GM12865 (cell line): ENCODE measurements at places on chromosomes 4 and X.

DNA sequence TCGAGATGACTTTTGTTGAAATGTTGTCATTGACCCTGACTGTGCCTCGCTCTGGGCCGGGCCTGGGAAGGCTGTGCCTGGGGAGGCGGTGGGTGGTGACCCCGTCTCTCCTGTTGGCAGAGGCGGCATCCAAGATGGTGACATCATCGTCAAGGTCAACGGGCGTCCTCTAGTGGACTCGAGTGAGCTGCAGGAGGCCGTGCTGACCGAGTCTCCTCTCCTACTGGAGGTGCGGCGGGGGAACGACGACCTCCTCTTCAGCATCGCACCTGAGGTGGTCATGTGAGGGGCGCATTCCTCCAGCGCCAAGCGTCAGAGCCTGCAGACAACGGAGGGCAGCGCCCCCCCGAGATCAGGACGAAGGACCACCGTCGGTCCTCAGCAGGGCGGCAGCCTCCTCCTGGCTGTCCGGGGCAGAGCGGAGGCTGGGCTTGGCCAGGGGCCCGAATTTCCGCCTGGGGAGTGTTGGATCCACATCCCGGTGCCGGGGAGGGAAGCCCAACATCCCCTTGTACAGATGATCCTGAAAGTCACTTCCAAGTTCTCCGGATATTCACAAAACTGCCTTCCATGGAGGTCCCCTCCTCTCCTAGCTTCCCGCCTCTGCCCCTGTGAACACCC is 36.4 kb downstream of the HTRA3 start:
- DNase-seq, result no peak

DNA sequence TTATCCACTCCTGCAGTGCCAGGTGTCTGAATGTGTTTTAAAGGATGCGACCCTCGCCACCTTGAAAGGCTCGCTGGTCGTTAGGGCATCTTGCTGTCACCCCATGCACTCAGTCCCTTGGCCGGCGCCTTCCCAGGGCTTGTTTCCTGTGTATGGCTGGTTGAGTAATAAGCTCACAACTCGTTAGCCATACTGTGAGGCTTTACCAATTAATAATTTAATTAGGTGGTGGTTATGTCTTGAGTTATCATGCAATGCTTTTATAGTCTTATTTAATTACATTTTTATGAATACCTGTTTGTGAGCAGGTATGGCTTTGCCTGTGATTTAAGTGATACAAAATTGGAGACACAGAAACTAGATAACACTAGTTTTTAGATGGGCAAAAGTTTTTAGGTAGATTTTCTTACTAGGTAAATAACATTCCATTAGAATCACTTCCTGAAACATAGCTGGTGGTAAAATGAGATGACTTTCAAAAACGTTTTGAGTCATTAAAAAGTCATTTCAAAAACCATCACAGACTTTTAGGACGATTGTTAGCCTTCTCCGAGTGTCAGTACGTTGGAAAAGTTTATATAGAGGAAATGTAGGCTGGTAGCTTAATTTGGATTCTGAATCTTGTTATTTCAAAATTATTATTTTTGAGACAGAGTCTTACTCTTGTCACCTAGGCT is 18.2 kb downstream of the PTTG2 start:
- peak; percentile 59 for DNase-seq

GRCh38 chr4:113785781-113786180 is 24.2 kb upstream of the CAMK2D start:
- no peak for DNase-seq

DNA sequence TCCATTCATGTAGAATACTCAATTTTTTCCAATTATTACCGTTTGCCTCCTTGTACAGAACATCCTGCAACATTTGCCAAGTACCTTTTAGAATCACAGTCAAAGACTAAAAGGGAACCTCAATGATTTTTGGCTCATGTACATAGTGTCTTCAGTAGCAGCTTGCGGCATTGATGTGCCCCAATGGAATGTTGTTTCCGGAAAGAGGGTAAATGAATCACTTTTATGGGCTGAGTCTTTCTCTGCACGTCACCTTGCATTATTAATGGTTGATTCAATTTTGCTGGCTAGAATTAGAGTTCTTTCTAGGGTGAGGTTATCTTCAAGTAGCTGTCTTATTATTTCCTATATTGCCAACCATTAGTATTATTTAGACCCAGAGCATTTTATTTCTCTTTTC is 116.9 kb upstream of the GABRA2 start:
- DNase-seq, result no peak

- no peak for DNase-seq
Observed at GRCh38 chr4:168451744-168452390, 28.4 kb downstream of the DDX60L start.

DNA sequence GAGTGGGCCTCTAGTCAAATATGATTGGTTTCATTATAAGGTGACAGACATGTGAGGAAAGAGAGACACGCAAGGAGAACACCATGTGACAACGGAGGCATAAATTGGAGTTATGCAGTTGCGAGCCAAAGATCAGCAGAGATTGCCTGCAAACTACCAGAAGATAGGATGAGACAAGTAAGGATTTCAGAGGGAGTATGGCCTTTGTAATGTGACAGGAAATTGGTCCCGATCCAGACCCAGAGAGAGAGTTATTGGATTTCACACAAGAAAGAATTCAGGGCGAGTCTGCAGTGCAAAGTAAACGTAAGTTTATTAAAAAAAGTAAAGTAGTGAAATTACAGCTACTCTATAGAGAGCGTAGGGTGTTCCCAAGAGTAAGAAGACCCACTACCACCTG is 35.7 kb upstream of the NDST4 start:
- no peak for DNase-seq

GRCh38 chr4:72701987-72702819 is 133.2 kb upstream of the ADAMTS3 start:
- DNase-seq, result peak; percentile 60

DNA sequence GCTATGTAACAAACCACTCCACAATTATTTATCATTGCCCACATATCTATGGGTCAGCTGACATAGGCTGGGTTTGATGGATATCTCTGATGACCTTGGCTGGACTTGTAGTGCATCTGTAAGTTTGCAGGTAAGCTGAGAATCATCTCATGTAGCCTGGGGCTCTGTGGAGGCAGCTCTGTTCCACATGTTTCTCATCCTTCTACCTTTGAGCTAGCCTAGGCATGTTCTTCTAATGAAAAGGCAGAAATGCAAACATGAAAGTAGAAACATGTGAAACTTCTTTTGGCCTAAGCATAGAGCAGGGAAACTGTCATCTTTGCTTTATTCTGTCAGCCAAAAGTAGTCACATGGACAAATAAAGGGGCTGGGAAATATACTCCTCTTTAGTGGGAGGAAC is 18.2 kb downstream of the MRPL1 start:
- DNase-seq, result peak; percentile 9

GRCh38 chrX:130047416-130047815 is 62.9 kb downstream of the ELF4 start:
- no peak for DNase-seq

GRCh38 chr4:5893591-5893990 is 705 bp upstream of the CRMP1 start:
- DNase-seq, result no peak

DNA sequence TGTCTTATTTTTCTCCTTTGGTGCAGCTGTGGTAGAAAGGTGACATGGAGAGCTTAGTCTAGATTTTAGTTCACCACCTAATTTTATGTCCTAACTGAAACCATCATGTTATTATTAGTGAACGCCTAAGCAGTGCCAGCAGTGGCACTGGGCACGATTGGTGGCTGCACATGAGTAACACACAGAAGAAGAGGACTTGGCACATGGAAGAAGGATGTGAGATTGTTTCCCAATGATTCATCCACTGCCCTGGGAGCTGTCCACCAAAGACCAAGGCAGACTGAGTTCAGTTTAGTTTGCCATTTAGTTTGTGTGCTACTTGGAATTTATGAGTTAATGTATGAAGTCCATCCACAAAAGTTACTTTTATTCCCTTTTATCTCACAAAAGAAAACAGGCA is 68.1 kb upstream of the NAP1L5 start:
- no peak for DNase-seq

- DNase-seq, result peak; percentile 68
Observed at GRCh38 chr4:158624889-158625478, 46.7 kb downstream of the C4orf46 start.

GRCh38 chrX:29143756-29144155 is 556.5 kb downstream of the IL1RAPL1 start:
- DNase-seq, result no peak

- DNase-seq, result no peak
Observed at GRCh38 chr4:173748353-173748752, 218.3 kb upstream of the HAND2 start.

GRCh38 chr4:76605099-76605563 is 170.1 kb downstream of the SHROOM3 start:
- no peak for DNase-seq

GRCh38 chr4:79175716-79176115 is 150.1 kb downstream of the NAA11 start:
- DNase-seq, result no peak

DNA sequence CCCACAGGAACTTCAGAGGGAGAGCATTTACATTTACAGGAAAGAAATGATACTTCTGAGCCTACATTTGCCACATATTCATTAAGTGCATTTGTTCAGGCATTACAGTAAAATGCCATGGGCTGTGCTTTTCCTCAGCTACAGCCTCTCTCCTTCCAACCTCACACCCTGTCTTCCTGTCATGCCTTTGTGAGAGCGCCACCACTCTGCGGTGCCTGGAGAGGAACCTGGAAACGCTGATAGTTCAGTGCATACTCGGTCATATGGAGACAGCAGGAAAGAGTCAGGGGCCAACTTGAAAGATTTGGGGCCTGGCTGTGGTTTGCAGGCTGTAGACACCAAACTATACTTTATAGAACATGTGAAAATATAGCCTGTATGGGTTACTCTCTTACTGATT is 40.5 kb downstream of the NFKB1 start:
- peak; percentile 33 for DNase-seq

DNA sequence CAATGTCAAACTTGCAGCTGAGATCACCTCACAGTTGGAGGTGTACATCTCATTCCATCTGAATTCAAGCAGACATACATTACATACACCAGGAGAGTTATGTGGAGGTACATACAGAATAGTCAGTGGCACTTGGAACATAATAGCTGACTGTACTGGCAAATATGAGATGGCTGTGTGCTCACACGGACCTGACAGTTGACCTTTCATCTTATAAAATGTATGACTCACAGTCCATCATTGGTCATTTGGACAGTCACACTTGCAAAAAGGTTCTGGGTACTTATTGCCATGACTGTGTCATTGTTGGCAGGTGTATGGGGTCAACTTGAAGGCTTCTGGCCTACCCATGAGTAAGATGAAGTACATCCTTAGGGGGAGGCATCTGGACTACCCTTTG is 88.6 kb upstream of the WDR1 start:
- DNase-seq, result no peak

- no peak for DNase-seq
Observed at GRCh38 chr4:40755616-40756015, 5.9 kb downstream of the NSUN7 start.

GRCh38 chr4:185467101-185467500 is 4.4 kb downstream of the CCDC110 start:
- DNase-seq, result no peak
